ENCODE measurements at places on chromosomes 7 and 10. TPM values are rescaled to one million over a fixed set of nuclear protein-coding genes. Genes with fewer than 3 reads are reported as not detected.

Gene KCNIP2
- 5.7 TPM for total RNA-seq

Gene CDHR1
- 1.7 TPM for total RNA-seq

Gene NT5C3A
- 53.1 TPM for total RNA-seq

Gene WBP1L
- total RNA-seq: 34.0 TPM

Gene SLC16A9
- 6.5 TPM for total RNA-seq

Gene LRMDA
- 12.7 TPM for total RNA-seq

Gene ABCF2
- 16.7 TPM for total RNA-seq

Gene AMZ1
- total RNA-seq: 0.30 TPM

Gene TMEM139
- 1.1 TPM for total RNA-seq

Gene GRM3
- total RNA-seq: 0.20 TPM

Gene ECHDC3
- total RNA-seq: 17.0 TPM

Gene VWDE
- 0.39 TPM for total RNA-seq

Gene IGF2BP3
- total RNA-seq: 44.8 TPM

Gene MYL10
- total RNA-seq: 3.2 TPM

Gene EMX2
- total RNA-seq: 5.5 TPM

Gene DNTT
- total RNA-seq: 0.10 TPM

Gene PTN
- 20.8 TPM for total RNA-seq

Gene HMX2
- not detected for total RNA-seq

Gene SBDS
- 55.7 TPM for total RNA-seq

Gene ANKRD2
- total RNA-seq: 6.4 TPM

Gene POT1
- total RNA-seq: 72.1 TPM

Measured in skin of body (tissue), 3 donors.